ENCODE measurements at places on chromosomes 11 and 22.
A peak's percentile ranks its signal among the peaks of the same experiment; 100 is the strongest.

DNA sequence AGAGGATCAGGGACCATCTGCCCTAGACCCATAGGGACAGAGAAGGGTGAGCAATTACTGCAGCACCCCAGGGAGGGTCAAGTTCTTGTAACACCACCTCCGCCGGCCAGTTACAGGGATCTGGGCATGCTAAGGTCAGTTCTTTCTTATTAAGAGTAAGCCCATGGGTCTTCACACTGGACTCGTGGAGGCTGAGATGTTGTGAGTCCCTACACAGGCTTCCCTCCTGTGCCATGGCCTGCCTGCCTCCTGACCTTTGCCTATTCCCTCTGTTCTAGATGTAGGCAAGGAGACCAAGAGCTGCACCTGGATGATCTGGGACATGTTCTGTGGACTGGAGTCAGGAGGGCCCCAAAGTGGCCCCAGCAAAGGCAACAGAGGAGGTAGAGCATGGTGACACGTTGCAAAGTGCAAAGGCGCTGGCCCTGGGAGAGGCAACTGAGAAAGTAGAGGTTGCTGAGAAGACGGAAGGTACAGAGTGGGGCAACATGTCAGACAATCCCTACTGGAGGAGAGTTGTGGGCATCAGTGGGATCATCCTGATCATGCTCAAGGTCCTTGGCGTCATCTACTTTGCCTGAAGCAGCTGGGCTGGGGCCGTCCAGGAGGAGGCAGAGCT, 16.3 kb upstream of the GNAZ start:
- peak; percentile 1 for DNase-seq

DNA sequence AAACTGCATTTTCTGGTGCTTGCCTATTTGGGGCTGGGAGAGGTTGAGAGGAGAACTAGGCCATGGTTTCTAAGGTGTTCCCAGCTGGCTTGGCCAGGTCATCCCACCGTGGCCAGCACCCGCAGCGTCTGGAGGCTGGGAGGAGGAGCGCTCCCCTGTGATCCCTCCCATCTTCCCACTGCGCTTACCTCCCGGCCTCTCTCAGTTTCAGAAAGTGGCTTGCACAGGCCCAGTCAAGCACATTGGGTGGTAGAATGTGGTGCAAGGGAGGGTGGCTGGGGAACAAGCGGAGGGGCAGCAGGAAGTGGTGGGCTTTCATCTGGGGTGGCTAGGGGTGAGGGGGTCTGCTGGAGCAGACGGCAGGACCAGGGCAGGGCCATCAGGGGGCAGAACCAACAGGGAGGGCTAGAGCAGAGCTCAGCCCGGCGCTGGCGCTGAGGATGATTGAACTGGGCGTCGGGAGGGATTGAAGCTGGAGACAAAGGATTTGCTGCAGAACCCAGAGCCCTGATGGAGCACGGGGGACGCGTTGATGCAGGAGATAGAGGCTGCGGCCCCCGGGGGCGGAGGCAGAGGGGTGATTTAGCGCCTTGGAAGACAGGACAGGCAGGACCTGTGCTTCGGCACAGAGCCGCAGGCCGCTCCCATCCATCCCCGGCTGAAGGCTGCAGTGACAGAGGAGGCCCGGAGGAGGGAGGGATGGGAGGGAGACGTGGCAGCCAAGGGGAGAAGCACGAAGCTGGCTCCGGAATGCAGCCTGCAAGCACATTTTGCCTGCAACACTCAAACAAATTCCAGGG, 76.0 kb downstream of the TRIM29 start:
- DNase-seq: peak; percentile 73

- no peak for DNase-seq
Observed at GRCh38 chr11:102957953-102958352, 2.4 kb upstream of the MMP13 start.

DNA sequence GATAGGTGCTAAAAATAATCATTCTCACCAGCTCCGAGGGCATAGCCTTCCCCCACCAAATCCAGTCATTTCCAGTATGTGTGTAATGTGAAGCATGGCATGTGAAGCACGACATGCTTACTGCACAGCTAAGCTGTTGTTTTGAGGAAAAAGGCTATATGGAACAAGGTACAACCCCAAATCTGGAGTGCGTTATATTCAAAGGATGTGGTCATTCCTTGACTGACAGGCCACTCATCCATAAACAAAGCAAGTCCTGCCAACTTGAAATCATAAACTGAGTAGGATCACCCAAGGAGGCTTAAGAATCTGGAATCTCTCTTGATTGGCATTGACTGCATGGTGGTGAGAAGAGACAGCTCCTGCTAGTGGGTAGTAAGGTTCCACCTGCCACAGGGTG, 3.7 kb downstream of the MAP6 start:
- DNase-seq: no peak

GRCh38 chr11:112050721-112051120, 23.1 kb downstream of the PIH1D2 start:
- no peak for DNase-seq

DNA sequence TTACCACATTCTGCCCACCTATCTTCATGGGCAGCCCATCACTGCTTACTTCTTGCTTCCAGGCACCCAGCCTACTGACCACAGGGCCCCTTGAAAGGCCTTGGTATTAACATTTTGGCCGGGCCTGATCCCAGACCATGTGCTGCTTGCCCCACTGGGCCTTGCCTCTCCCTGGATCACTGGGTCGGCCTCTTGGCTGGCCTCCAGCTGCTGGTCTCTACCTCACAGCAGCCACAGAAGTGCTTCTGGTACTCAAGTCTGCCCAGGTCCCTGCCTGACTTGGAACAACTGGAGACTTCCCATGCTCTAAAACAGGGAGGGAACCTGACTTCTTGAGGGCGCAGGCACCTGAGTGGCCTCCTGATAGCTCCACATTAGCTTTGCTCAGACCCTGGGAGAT, 63.6 kb downstream of the THAP12 start:
- no peak for DNase-seq

Data from GM03348 (cell line).